Fibroblast of upper back skin (primary cell): ENCODE measurements at places on chromosomes 1 and 21.

- no peak for DNase-seq
These were observed 15.7 kb downstream of the RGS2 start for GRCh38 chr1:192824511-192824910.

DNA sequence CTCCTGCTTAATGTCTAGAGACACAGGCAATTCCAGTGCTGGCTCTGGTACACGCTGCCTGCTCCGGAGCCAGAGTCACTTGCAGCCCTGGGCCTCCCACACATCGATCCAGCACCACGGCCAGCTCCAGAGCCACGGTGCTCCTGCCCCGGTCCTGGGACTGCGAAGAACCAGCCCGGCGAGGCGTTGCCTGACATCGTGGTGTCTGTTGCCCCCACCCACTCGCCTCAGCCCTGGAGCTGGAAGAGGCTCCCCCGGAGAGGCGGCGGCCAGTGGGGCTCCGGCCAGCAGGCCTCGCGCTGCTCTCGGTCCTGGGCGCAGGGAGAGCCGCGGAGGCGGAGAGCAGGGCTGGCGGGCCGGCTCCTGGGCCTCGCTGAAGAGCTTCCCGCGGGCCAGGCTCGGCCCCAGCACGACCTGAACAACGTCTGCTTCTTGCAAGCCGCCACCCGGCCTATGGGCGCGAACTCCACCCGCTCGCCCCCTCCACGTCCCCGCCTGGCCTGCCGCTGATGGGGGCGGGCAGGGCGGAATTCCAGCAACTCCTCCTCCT is 364.8 kb downstream of the CEP170 start:
- DNase-seq: no peak

DNA sequence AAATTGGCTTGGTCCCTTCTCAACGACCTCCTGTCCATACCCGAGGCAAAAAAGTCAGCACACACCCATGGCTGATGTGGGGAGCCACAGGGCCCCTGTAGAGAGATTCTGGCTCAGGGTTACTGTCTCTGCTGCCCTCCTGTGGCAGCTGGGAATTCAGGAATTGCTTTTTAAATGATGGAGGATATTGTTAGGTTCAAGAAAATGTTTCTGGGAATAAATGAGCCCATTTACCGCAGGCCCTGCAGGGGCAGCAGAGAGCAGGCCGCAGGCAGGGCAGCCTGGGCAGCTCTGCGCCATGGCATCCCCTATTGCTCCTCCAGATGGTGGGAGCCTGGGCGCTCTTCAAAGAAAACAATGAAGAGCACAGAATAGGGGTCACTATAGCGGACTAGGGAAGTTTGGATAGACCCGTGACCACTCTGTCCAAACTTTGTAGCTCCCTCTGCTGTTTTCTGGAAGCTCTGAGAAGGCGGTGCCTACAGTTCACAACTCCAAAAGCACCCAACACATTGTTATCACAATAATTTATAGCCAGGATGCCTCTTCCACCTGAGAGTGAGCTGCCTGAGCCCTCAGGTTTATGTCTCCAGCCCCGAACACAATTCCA is 201.1 kb downstream of the BACH1 start:
- DNase-seq: peak; percentile 60

DNA sequence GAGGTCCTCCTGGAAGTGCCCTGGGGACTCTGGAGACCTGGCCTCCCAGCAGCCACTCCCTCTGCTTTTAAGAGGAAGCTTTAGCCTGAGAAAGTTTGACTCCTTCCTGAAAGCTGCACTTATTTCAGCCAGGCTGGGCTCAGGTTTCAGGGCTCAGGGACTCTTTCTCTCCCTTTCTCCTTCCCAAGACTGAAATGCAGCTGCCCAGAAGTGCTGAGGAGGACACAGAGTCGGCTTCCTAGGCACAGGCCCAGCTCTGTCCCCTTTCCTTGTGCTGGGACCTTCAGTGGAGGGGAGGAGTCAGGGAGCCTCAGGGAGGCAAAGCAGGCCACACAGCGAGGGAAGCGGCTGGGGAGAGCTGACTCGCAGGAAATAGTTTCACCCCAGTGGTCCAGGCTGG is 137.3 kb downstream of the NAV1 start:
- DNase-seq: peak; percentile 53

GRCh38 chr1:50979937-50980336 is 9.9 kb downstream of the CDKN2C start:
- DNase-seq: no peak

DNA sequence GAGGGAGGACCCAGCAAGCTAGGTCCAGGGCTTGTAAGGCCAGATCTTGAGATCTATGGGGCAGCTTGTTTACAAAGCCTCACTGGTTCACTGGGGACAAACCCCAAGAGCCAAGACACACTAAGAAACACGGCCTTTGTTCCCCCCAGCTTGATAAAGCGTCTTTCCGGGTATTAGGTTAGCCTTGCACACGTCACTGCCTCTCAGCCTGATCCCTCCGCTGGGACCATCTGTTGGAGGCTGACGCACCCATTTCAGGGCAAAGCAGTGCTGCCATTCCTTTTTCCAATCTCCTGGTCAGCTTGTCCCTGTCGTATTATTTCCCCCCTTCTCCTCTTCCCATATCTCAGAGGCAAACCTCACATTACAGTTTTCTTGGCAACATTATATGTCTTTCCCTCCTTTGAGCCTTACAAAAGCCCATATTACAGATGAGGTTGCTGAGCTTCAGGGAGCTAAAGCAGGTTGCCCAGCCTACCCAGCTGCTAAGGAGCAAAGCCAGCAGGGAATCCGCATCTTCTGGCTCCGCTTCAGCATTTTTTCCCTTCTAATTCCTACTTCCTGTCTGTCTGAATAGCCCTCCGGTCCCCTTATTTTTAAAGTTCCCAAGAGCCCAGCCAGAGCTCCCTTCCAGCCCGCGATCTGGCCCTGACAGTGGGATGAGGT is 4.1 kb downstream of the HEYL start:
- no peak for DNase-seq

GRCh38 chr1:110243574-110243973 is 33.5 kb downstream of the KCNC4 start:
- no peak for DNase-seq

GRCh38 chr21:20257052-20257740 is 741.0 kb upstream of the NCAM2 start:
- no peak for DNase-seq

DNA sequence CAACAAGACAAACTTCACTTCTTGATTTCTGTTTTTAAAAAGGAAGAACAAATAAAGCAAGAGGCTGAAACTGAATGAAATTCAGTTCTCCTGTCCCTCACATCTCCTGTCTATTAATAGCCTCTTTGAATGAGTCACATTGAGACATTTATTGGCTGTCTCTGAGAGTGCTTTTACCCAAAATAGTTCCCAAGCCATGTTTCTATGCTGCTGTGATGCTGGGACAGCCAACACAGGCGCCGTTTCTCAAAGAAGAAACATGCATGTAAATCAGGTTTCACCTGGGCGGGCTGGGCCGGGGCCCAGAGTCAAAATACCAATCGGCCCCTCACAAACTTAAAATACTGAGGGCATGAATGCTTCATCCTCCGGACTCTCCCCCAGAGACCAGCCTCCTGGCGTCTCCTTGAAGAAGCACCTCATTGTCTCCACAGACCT is 105.2 kb downstream of the EDEM3 start:
- DNase-seq: peak; percentile 36
